ENCODE measurements at places on chromosomes 2 and 18.

GRCh38 chr2:183164650-183165015 is 40.4 kb downstream of the NUP35 start:
- DNase-seq, result no peak

DNA sequence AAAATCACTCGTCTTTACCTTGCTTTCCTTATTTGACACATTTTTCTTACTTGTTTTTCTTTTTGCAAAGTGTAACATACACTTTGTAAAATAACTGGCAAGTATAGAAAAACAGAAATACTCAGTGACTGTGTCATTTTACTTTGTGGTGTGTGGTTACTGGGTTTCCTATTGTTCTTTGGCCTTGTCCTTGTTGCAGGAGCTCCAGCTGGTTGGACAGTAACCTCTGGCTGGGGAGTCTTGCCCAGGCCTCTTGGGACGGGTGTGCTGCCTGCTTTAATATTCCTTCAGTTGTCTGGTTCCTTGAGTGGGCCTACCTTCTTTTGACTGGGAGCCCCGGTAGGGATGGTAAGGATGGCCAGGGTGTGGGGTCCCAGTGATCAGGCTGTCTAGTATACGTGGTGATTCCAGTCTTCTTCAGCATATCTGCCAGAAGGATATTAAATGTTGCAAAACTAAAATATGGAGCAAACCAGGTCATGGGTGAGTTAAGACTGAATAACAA is 53.8 kb downstream of the RNF144A start:
- no peak for DNase-seq

GRCh38 chr18:26056291-26056690 is 34.1 kb downstream of the SS18 start:
- no peak for DNase-seq

- no peak for DNase-seq
These were observed 182.7 kb downstream of the RPIA start for GRCh38 chr2:88874063-88874657.

Measured in activated CD8-positive, alpha-beta memory T cell treated with anti-CD3 and anti-CD28 coated beads for 1 hour (primary cell).